ENCODE measurements at places on chromosomes 2 and 18.

DNA sequence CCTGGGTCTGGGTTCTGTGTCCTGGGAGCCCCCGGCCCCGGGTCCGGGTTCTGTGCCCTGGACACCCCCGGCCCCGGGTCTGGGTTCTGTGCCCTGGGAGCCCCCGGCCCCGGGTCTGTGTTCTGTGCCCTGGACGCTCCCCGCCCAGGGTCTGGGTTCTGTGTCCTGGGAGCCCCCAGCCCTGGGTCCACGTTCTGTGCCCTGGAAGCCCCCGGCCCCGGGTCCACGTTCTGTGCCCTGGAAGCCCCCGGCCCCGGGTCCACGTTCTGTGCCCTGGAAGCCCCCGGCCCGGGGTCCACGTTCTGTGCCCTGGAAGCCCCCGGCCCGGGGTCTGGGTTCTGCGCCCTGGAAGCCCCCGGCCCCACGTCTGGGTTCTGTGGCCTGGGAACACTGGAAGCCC, 253.9 kb downstream of the TWIST2 start:
- no peak for DNase-seq

GRCh38 chr2:203327901-203328759, at the start of gene ABI2:
ABI2 (plus strand) TSS chr2:203328394; CDS start chr2:203328515, 121 bp downstream.
- DNase-seq = peak; percentile 85

DNA sequence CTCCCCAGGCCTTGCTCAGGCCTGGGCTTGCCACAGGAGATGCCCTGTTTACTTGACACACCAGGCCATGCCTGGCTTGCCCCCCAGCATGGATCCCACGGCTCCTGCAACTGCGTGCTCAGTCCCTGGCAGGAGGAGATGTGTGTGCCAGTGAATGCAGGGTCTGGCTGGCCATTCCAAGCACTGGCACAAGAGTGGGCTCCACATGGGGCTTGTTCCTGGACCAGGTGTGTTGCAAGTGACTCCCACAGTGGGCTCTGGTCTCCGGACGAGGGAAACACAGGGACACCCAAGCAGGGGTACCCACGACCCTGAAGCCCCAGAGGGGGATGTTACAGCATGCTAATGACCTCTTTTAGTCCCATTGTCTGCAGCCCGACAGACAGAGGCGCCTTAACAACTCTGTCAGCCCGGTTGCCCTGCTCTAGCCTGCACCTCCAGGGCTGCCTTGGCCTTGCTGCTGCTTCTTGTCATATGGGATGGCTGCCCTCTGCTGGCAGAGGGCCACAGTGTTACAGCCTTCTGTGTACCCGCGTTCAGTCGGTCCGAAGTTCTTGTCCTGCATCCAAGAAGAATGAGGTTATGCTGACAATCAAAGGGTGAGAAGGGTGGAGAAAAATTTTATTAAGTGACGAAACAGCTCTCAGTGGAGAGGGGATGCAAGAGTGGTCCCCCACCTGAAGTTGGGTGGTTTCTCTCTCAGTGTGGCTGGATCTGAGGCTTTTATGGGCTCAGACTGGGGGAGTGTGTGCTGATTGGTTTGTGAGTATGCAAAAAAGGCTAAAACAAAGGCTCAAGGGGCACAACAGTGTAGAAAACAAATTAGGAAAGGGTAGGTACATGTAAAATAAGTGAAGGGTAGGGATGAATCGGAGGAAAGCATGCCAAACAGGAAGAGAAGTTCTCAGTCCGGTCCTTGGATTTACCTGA, 180.4 kb downstream of the MBD5 start:
- DNase-seq = peak; percentile 55

DNA sequence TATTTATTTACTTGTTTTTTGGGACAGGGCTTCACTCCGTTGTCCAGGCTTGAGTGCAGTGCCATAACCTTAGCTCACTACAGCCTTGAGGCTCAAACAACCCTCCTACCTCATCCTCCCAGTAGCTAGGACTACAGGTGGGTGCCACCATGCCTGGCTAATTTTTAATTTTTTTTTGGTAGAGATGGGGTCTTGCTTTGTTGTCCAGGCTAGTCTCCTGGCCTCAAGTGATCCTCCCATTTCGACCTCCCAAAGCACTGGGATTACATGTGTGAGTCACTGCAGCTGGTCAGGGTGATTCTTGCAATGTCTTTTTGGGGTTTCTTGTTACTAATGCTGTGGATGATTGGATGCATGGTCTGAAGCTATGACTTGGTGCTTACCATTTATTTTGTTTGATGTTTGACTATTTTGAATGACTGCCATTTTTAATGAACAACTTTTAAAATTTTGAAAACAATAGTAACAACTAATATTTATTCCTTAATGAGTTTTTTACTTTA, 6.5 kb downstream of the CERS6 start:
- DNase-seq = no peak

DNA sequence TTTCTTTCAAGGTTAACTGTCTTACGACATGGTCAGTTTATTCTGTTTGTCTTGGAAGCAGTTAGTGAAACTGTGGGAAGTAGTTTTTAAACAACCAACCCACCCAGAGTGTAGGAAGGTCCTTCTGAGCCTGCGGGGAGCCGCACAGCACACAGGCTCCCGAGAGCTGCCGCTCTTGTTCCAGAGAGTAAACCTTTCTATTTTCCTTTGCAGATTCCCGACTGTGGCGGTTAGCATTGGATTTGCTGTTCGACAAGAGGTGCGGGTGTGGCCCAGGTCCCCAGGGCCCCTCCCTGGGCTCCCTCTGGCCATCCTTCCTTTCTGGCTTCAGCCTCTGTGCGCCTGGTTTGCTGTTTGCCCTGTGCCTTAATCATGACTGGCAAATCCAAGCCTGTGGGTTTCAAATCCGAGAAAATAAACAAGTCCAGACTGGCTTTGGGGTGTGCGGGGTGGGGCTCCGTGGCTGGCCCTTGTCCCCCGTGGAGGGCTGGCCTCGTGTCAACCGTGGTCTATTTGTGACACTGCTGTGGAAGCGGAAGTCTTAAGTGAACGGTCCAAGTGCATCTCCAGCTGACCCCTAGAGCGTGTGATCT, 30.7 kb downstream of the IMPA2 start:
- DNase-seq = no peak

DNA sequence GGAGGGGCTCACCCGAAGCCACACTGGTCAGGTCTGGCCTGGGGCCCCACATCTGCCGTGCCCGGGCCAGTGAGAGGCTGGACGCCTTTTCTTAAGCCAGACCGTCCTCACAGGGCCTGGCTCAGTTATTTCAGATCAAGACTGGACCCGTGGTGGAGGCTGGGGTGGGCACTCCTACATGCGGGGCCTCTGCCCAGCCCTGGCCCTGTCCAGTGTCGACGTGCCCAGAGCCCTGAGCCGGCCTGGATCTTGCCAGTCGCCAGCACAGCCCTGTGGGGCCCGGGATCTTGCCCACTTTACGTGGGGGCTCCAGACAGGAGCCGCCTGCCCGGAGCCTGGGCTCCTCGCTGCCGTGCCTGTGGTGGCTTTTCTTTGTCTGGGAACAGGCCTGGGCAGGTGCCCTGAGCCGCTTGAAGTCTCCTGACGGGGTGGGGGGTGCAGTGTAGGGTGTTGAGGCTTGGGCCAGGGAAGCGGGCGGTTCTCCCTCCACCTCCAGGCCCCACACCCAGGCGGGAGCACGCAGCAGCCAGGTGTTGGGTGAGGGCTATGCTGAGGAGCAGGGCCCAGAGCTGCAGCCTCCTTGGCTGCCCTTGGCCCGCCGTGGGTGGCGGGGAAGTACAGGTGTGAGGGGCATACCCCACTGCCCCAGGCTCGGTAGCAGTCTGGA, 6.0 kb downstream of the GPC1 start:
- no peak for DNase-seq

GRCh38 chr2:9258501-9258900, 51.9 kb downstream of the ASAP2 start:
- no peak for DNase-seq

DNA sequence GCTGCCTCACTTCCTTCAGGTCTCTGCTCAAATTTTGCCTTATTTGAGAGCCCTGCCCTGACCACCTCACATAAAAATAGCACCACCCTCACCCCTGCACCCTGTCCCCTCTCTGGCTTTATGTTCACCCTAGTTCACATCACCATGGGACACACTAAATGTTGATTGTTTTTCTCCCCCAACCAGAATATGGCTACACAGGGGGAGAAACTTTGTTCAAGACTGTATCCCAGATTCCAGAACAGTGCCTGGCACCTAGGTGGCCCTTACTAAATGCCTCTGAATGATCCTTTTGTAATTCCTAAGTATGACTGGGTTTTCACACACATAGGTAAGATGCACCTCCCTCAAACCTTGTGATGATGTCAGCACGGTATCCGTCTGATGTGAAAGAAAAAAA, 28.4 kb upstream of the CATIP start:
- no peak for DNase-seq

GRCh38 chr2:106197878-106198277, 3.8 kb upstream of the UXS1 start:
- DNase-seq = no peak

DNA sequence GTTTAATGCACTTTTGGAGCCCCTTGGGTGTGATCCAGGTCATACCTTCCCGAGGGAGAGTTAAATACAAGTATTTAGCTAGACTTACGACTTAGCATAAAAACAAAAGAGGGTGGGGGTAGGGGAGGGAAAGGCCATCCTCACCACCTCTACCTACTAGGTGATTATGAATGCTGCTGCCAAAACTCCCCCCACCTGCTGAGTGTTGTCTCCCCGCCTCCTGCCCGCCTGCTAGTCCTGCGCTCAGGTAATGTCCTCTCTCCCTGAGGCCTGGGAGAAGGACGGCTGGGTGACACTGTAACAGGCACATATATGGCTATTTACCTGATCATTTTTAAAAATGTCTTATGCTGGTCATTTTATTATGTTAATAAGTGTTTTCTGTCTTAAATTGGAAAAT, 3.0 kb upstream of the NCKAP5 start:
- DNase-seq = no peak

- no peak for DNase-seq
Measured at GRCh38 chr18:47151439-47151838, 1.1 kb upstream of the HDHD2 start.

DNA sequence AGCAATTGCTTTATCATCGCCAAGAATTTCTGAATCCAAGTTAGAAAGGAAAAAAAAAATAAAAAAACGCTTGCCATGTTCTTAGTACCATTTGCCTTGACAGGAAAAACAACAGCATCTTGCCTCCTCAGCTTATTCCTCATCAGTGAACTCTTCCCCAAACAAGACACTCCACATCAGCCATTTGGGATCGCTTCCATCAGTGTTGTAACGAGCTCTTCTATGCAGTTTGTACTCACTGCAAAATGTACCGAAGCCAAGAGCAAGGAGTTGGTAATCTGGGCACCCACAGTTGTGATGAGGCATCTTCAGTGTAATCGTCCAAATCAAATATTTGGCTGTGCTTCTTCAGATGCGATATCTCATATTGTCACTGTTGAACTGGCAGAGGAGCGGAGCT, 503.7 kb downstream of the TMEM182 start:
- no peak for DNase-seq

GRCh38 chr2:107804608-107805498, 21.8 kb upstream of the RGPD4 start:
- DNase-seq = no peak

DNA sequence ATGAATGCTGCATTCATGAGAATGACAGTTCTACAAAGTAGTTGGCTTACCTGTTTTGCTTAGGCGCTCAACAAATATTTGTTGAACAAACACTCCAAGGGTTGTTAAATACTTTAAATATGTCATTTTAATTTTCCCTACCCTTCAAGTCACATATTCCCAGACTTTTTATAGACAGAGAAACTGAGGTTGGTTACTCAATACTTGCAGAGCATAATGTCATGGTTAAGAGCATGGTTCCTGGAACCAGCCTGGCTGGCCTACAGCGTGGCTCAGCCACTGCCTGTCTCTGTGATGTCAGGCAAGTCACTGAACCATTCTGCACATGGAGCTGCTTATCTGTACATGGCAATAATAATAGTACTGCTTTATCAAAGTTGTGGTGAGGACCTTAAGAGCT, 120.0 kb upstream of the STK17B start:
- DNase-seq = no peak

DNA sequence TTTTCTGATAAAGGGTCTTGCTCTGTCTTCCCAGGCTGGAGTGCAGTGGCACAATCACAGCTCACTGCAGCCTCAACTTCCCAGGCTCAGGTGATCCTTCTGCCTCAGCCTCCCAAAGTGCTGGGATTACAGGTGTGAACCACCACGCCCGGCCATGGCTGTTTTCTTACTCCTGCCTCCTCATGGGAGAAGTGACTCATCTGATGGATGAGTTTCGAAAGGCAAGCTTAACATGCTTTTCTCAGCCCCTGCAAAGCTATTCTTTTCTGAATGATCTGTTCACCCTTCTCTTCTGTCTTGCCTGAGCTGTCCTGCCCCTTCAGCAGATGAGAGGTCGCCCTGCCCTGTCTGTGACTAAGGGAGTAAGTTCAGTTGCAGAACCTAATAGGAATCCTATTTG, 929 bp upstream of the CREG2 start:
- DNase-seq = no peak

DNA sequence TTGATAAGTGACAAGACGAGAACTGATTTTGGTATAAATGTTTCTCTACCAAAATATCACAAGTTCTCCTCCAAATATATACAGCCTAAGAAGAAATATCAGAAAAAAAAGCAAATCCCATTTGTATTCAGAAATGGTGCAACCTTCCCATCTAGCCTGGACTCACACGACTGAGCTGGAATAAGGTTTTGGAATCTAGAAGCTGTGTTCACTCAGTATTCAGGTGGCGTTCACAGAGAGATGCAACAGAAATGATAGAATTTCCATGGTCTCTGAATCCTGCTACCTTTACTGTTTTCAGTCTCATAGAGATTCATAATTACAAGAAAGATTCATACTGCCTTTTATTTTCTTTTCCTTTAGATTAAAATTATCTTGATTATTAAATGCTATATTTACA, 347.2 kb upstream of the TRIB2 start:
- no peak for DNase-seq

GRCh38 chr18:46419391-46420141, 237.5 kb downstream of the LOXHD1 start:
- DNase-seq = no peak

Data from stimulated activated CD4-positive, alpha-beta T cell treated with anti-CD3 and anti-CD28 coated beads, Interleukin-15, amount 100 ng/mL, for 24 hours (primary cell).